ENCODE measurements at places on chromosomes 4 and X. TPM values are rescaled to one million over a fixed set of nuclear protein-coding genes. Genes with fewer than 3 reads are reported as not detected.

DNA sequence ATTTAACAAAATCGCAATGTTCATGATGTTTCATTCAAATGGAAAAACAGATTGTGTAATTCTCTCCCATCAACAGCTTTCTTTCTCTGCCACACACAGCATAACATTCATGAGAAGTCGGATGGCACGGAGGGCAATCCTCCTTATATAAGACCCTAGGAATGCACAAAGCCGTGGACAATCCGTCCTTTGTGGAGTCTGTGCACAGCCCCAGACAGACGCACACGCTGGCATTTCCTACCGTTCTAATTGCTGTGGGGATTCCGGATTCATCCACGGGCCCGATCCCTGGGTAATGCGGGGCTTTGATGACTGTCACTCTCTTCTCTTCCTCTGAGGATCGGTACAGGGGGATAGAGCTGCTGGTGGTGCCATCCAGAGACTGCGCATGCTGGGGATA lies 121.9 kb upstream of the PDLIM3 start:
- H3K27ac ChIP-seq = no peak overlapping the region
- H3K36me3 ChIP-seq = no peaks in the 10 kb centered on the region
- peaks cover 2% of the 10 kb centered on the region for H3K27me3 ChIP-seq
- H3K4me1 ChIP-seq = no peaks in the 10 kb centered on the region
- no peak overlapping the region for H3K4me3 ChIP-seq
- DNase-seq = no peak

DNA sequence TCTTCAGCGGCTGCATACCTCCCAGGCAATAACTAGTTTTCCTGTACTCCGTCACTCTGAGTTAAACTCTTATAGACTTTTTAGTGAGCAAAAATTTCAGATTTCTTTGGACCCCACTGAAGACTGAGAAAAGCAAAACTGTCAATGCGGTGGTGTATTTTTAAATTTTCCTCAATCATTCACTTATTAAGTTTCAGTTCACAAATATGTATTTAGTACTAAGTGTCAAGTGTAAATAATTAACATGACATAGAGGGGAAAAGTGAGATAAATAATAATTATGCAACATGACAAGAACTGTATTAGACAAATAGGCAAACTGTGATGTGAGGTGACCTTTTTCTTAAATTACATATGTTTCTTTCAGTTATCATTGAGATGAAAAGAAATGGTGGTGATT lies 124.4 kb downstream of the NAF1 start:
- H3K4me3 ChIP-seq = no peak overlapping the region
- no peaks in the 10 kb centered on the region for H3K4me1 ChIP-seq
- no peak for DNase-seq
- H3K27me3 ChIP-seq = peaks cover 1% of the 10 kb centered on the region
- H3K36me3 ChIP-seq = no peaks in the 10 kb centered on the region
- no peak overlapping the region for H3K27ac ChIP-seq

DNA sequence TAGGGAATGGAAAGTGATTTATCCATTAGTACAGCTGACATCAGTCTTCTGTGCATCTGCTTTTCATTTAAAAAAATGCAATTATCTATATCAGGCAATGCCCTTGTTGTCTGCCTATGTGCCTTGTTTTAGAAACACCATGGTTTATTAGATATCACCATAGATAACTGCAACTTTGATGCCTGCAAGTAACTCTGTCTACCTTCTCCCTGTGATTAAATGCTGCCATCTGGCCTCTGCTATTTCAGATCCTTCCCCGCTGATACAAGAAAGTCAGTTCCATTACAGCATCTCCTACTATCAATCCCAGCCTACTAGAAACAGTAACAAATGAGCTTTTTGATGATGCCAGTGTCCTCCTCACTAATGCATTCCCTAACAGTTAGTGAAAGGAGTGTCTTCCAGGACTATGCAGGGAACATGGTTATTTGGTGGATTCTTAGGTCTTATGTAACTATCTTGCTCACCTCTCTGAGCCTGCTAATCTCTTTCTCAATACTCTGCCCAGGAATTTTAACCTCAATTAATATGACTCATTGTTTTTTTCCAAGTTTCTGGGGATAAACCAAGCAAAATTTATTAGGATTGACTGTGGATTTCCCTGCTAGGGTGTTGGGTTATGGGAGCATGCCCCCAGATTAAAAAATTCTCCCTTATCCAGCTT lies 444.9 kb downstream of the RAPGEF2 start:
- no peaks in the 10 kb centered on the region for H3K36me3 ChIP-seq
- no peak overlapping the region for H3K27ac ChIP-seq

The GABRQ gene
- total RNA-seq = not detected

The IL9R gene
- total RNA-seq = 2.7 TPM
